NCI-H774 (cell line): ENCODE measurements at places on chromosomes 7 and 10.

DNA sequence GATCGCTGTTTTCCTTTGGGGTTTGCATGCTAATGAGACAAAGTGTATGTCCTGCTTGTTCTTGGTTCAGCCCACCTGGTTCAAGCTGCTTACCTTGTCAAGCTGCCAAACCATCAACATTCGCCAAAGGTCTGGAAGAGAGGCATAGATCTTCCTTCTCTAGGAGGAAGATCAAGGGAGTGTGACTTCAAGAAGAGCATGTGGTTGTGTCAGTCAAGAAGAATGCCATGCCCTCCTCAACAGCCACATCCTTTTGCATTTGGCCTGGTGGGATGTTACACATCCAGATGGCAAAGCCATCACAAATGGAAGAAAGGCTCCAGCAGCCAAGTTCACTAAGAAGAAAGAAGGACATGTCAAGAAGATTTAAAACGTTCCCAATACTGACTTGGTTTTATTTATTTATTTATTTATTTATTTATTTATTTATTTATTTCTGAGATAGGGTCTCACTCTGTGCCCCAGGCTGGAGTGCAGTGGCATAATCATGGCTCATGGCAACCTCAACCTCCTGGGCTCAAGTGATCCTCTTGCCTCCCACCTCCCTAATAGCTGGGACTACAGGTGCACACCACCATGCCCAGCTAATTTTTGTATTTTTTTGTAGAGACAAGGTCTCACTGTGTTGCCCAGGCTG, 5.1 kb upstream of the PIP4K2A start:
- DNase-seq, result no peak

DNA sequence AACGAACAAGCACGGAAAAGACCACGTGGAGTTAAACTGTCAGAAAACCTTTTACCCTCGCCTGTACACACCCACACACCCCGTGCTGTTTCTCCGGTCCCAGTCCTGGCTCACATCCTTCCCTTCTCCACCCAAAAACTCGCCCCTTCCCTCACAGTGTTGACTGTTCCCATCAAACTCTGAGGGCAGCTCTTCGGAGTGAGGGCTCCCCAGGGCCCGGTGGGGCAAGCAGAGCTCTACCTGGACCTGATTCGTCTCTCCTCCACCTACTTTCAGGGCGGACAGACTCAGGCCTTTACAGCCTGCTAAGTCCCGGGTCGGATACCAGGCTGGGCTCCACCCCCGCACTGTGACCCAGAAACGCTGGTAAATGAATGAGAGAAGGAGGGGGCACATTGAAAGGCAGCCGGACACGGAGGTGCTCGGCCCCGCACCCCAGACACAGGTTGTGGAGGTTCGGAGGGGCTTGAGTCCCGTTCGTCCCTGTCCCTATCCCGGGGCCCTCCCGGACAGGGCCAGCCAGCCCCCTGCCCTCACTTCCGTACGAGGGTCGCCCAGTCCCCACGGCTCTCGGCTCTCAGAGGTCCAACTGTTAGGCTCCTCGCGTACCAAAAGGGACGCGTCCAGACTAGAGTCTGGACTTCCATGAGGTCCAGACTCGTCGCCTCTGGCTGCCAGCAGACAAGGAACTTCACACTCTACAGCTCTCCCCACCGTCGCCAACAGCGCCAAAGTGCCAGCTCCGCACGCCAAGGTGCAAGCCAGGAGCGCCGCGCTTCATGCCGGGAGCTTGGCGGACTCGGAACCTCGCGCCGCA, 31.7 kb upstream of the ASL start:
- DNase-seq, result peak; percentile 43

- DNase-seq, result peak; percentile 67
Measured at GRCh38 chr7:68684246-68684839, 913.9 kb upstream of the AUTS2 start.

DNA sequence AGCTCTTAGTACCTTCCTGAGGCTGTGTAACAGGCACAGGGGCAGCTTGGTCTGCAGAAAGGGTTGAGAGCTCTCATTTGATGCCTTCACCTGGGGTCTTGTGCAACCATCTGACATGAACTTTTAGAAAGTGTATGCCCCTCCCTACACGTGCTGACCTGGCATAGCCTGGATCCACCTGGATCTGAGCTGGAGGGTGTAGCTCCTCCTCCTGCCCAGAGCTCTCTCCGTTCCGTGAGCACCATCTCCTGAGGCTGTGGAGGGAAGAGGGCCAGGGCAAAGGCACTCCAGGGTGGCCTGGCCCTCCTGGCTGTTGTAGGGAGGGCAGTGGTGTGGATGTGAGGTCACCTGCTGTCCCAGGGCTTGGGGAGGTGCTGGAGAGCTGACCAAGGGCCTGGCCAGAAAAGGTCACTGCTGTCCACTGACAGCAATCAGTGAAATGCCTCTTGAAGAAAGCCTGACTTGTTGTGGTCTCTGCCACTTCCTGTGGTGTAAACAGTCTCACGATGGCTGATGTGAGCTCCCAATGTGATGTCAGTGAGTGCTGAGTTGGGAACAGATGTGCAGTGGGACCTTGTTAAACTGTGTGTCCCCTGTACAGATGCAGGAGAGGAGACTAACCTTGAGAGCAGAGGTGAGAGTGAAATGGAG, 23.0 kb downstream of the AMZ1 start:
- DNase-seq, result no peak

GRCh38 chr10:124732931-124733570, 11.1 kb downstream of the FAM53B start:
- DNase-seq, result no peak

DNA sequence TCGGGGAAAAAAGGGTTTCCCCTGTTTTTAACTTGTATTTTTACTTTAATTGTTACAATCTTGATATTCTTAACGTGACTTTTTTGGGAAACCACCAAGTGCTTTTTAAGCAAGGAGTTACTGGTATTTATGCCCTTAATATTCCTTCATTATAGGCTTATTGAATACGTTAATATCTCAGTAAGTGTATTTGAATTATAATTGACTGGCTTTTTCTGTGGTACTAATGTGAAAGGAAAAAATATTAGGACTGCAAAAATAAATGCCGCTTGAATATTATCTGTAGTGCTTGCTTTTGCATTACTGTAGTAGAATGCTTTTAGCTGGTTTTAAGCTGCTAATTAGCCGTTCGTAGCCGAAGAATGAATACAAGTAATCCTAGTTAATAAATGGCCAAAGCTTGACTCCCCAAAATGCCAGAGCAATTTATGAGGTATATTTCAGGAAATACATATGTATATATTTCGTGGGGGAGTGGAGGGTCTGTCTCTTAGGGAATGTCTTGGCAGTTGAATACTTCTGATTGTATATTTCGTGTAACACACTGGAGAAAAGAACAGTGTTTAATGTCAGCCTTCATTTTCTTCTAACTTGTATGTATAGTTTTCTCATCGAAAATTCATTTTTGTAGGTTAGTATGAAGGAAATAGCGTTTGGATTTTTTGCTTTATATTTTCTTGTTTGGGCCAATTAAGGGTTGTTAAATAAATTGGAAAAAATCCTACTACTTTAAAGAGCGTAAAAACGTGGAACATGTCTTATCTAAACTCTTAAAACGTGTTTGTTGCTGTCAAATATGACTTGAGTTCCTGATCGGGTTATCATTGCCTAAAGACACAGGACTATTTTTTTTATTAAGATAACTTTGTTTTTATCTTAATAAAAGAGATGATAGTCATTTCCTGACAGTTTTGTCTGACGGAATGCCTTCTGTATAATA, 1.5 kb downstream of the PDCD4 start:
- DNase-seq, result no peak

- no peak for DNase-seq
Measured at GRCh38 chr10:44284198-44285084, 100.5 kb downstream of the CXCL12 start.

- no peak for DNase-seq
Measured at GRCh38 chr7:99623702-99624447, 7.1 kb downstream of the ZSCAN25 start.

DNA sequence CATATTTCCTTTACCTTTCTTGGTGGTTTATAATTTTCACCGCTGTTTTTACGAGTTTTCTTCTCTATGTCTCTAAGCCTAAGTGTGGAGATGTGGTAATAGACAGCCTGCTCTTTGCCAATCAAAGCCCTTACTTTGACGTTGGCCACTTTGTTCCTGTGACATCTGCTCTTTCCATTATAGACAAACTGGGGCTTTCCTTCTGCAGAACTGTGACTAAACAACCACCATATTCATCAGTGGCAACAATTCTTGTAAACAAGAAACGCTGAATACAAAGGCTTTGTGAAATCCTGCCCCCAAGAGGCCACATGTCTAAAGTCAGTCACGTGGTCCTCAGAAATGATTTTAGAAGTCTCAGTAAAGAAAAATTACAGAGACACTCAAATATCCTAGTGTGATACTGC, 59.6 kb upstream of the CAPZA2 start:
- peak; percentile 8 for DNase-seq

- DNase-seq, result no peak
Measured at GRCh38 chr7:23115991-23116390, 10.4 kb downstream of the KLHL7 start.

DNA sequence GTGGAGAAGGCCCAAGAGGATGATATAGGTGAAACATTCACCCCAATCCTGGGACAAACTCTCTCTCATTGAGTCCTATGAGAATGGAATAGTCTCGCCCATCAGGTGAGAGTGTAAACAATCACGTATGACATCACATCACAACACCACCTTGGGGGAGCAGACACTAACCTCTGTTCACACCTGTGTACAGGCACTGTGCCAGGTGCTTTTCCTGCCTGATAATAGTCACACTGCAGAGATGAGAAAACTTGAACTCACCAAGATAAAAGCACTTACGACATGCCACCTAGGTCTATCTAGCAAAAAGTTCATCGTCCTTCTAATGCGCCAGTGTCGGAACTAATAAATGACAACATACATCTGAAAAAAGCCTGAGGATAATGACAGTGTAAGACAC, 187.8 kb downstream of the FAM107B start:
- no peak for DNase-seq

DNA sequence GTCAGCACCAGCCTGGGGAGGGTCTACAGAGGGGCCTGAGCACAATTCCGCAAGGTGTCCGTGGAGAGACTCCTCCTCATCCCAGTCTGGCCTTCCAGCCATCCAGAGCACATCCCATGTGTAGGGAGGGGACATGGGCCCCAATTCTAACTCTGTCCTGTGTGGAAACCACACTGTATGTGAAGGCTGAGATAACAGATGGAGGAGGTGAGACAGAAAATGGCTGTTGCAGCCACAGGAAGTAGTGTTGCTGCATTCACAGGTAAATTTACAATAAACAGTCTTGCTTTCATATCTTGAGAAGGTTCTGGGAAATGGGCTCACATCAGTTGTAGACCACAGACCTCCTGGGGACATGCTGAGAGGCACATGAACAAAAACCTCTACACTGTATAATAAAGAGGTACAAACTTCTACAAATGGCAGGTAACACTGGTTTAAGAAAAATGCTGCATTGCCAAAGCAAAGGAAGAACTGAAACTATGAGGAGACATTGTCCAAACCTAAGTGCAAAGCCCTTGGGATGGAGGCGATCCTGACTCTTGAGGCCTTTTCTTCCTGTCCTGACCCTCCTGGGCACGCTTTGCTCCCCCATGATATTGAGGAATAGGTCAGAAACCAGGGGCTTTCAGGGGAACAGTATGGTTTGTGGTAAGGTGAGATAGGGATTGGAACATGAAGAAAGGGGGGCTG, 21.6 kb upstream of the GIMAP2 start:
- DNase-seq, result no peak

- no peak for DNase-seq
Measured at GRCh38 chr10:1253523-1254353, 197.6 kb downstream of the WDR37 start.

GRCh38 chr7:138684340-138684739, 16.8 kb downstream of the SVOPL start:
- no peak for DNase-seq

DNA sequence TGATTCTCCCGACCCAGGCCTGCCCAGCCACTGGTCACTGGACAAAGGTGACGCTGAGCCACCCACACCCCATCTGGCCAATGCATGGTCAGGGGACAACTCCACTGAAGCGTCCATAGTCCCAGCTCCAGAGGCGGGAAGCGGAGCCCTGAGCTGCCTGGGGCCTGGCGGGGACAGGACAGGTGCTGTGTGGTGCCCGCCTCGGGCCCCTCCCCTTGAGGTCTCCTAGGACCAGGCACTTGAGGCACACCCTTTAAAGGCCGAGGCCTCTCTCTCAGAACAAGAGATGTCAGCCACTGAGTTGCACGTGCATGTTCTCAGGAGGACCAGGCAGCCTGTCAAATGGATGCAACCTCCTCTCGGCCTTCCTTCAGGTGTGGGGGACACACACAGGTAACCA, 52.5 kb upstream of the PPP2R2D start:
- DNase-seq, result no peak

DNA sequence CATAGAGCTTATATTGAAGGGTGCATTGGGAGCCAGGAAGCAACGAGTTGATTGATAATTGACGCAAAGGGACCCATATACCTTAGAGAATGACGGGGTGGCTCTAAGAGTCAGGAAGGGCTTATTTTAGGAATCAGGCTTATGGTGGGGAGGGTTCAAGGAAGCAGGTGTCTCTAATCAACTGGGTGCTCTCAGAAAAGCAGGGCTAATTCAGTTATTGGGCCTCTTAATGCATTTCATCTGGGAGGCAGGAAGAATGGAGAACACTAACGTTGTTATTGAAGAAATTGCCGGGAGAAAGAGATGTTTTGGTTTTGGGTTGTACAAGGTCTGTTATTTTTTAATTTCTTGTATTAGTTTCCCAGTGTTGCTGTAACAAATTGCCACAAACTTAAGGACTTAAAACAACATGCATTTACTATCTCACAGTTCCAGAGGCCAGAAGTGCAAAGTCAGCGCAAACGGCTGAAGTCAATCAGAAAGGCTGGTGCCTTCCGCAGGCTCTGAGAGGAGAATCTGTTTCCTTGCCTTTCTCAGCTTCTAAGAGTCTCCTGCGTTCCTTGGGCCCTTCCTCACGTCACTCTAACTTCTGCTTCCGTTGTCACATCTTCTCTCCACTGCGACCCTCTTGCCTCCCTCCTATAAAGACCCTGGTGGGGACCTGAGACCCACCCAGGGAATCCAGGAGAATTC, 328.4 kb upstream of the C7orf33 start:
- DNase-seq, result no peak

GRCh38 chr7:140990193-140990962, 24.4 kb downstream of the MRPS33 start:
- no peak for DNase-seq

DNA sequence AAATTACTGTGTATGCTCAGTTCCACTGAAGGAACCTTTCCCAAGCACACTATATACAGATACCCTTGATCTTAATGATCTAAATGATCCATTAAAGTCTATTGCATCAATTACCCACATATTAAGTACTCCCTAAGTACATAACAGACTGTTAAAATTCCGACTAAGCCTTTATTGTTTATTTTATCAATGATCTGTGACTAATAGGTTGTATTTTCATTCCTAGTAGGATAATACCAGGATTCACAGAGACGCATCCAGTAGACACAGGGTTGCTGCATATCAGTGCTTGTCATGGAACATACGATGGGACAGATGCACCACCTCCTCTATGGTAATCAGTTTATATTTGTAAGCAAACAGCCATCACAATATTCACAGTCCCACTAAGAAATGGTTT, 159.6 kb upstream of the SLC26A5 start:
- no peak for DNase-seq
